ENCODE measurements at places on chromosomes 7 and 10. TPM values are rescaled to one million over a fixed set of nuclear protein-coding genes. Genes with fewer than 3 reads are reported as not detected.

ALKBH4 gene
- 14.0 TPM for total RNA-seq

GRCh38 chr7:69364813-69365643 lies 233.2 kb upstream of the AUTS2 start:
- H3K27me3 ChIP-seq: no peaks in the 10 kb centered on the region
- H3K4me3 ChIP-seq: no peak overlapping the region
- H3K4me1 ChIP-seq: no peaks in the 10 kb centered on the region
- DNase-seq: no peak
- H3K27ac ChIP-seq: no peak overlapping the region
- H3K36me3 ChIP-seq: no peaks in the 10 kb centered on the region

ANKRD30A gene
- not detected for total RNA-seq

DNA sequence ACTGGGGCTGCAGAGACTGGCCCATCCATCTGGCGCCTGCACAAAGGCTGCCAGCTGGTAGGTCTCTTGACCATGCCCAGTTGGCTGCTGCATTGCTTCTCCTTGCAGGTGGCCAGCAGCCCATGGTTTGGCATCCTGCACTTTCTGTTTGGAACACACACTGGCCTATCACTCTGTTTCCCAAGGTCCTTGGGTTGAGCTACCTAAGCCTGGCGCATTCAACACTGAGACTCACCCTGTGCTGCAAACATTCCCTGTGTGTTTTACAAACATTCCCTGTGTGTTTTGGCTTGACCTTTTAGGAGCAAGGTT lies 55.5 kb downstream of the TACR2 start:
- H3K27ac ChIP-seq: peak overlapping the region; percentile 24
- H3K27me3 ChIP-seq: no peaks in the 10 kb centered on the region
- peaks cover 49% of the 10 kb centered on the region for H3K4me1 ChIP-seq
- no peak overlapping the region for H3K4me3 ChIP-seq
- DNase-seq: no peak
- H3K36me3 ChIP-seq: peaks cover 17% of the 10 kb centered on the region

- H3K36me3 ChIP-seq: no peaks in the 10 kb centered on the region
- DNase-seq: no peak
Measured at GRCh38 chr10:66176772-66177171, 749.1 kb upstream of the LRRTM3 start.

TRIL gene
- not detected for total RNA-seq

CDH23 gene
- total RNA-seq: 3.7 TPM

NME8 gene
- not detected for total RNA-seq

TUBAL3 gene
- total RNA-seq: not detected

ADAMTS14 gene
- not detected for total RNA-seq

GRCh38 chr10:21495002-21495751 lies 30.3 kb downstream of the SKIDA1 start:
- H3K27ac ChIP-seq: no peak overlapping the region
- H3K36me3 ChIP-seq: peaks cover 2% of the 10 kb centered on the region
- H3K4me1 ChIP-seq: peaks cover 13% of the 10 kb centered on the region

NEURL1 gene
- total RNA-seq: 2.0 TPM

DNA sequence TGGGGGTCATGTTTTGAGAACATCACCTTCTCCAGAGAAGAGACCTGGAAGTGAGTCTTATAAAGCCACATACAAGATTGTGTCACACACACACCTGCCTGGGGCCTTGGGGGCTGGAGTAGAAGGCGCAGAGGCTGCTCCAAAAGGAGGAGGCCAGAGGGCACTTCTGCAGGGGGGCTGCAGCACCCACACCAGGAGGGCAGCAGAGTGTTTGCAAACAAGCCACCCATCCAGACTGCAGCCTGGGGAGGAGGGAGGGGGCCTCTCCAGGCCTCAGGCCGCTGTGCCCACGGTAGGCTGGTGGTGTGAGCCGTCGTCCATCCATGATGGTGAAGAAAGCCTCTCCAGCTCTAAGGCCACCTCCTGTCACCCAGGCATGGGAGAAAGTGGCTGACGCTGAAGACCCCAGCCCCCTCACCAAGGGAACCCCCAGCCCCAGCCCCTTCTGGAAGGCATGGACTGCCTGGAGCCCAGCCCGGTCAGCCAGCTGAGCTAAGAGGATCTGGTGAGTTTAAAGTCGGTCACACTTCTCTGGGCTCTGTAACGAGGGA lies 77.5 kb downstream of the FOXL3 start:
- peaks cover 34% of the 10 kb centered on the region for H3K4me1 ChIP-seq
- H3K27me3 ChIP-seq: no peaks in the 10 kb centered on the region
- DNase-seq: no peak
- no peak overlapping the region for H3K27ac ChIP-seq
- no peaks in the 10 kb centered on the region for H3K36me3 ChIP-seq

DNA sequence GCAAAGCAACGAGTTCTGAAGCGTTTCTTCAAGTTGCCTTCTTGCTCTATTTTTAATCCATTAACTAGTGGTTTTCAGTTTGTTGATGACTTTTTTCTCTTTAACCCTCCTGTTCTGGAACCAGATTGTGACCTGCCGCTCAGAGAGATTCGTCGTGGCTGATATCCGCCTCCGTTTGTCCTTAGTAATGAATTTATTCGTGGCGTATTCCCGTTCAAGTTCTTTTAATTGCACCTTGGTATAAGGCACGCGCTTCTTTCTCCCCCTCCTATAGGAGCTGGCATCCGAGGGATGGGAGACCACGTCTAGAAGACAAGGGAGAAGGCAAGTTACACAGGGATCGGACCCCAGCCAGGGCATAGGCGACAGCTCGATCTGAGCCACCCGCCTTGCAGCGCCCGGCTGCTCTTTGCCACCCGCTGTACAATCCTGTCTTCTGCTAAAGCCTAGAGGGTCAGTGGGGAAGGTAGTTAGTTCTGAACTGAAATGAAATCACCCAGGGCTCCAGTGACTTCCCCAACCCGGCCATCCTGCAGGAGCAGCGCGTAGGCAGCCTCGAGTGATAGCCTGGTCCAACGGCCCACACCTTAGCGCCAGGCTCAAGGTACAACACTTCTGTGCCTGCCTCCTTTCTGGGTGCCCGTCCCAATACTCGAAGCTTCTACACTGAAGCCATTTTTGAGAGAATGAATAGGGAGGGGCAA lies 1.6 kb downstream of the HOXA13 start:
- no peak overlapping the region for H3K4me3 ChIP-seq
- peaks cover 2% of the 10 kb centered on the region for H3K36me3 ChIP-seq
- peaks cover 24% of the 10 kb centered on the region for H3K4me1 ChIP-seq
- H3K27me3 ChIP-seq: peaks cover 85% of the 10 kb centered on the region

LDB1 gene
- 117 TPM for total RNA-seq

GRCh38 chr10:32148864-32149251 lies 92.6 kb upstream of the KIF5B start:
- no peak overlapping the region for H3K4me3 ChIP-seq
- H3K27ac ChIP-seq: no peak overlapping the region
- peaks cover 5% of the 10 kb centered on the region for H3K4me1 ChIP-seq
- H3K27me3 ChIP-seq: no peaks in the 10 kb centered on the region

ODAD2 gene
- not detected for total RNA-seq

- no peaks in the 10 kb centered on the region for H3K36me3 ChIP-seq
- DNase-seq: no peak
- no peak overlapping the region for H3K27ac ChIP-seq
Measured at GRCh38 chr7:117202511-117202910, 120.3 kb downstream of the WNT2 start.

DNA sequence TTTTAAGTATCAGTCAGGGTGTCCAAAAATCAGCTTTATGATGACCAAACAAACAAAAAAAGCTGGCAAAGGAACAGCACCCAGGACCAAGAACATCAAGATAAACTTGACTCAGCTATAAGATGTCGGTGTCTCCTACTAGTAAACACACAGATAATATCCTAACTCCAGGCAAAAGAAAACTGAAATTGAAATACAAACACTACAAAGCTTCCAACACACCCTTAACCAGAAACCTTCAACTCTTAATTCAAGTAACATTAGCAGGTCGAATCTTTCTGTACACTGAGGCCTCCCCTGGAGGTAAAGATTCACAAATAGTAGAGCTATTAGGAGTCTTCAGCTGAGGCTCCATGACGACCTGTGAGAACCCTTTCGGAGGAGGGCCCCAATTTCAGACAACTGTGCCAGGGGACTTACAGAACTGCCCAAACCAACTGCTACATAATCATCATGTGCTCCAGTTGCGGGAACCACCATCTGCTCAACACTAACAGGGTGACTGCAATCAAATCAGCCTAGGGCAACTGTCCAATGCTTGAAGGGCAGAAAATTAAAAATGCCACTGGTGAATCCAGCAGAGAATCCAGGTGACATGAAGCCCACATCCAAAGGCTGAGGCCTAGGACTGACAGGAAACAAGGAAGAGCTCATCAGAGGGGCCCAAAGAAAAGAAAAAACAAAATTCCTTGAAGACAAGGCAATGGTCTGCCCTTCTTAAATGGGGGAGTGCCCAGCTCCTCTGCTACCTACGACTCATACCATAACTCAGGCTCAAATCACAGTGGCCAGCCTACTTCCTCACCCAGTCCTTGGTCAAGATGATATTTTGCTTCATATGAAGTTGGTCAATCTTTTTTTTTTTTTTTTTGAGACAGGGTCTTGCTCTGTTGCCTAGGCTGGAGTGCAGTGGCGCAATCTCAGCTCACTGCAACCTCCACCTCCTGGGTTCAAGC lies 20.0 kb downstream of the XPNPEP1 start:
- no peak overlapping the region for H3K4me3 ChIP-seq
- H3K27me3 ChIP-seq: no peaks in the 10 kb centered on the region
- H3K4me1 ChIP-seq: peaks cover 32% of the 10 kb centered on the region
- H3K36me3 ChIP-seq: peaks cover 76% of the 10 kb centered on the region
- no peak for DNase-seq

TMEM270 gene
- total RNA-seq: not detected

DNA sequence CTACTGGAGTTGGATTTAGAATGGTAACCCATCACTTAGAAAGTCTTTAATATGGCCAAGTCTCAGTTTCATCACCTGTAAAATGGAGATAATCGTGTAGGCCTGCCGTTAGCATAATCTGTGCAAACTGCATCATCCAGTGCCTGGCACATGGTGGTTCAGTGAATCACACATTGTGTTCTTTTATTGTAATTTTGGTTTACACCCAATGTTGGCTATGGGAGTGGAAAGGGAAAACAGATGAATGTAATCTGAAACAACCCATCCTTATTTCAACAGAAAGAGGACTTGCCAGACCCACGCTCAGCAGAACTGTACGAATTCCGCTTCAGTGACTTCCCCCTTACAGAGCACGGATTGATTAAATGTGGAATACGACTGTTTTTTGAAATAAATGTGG lies 27.5 kb downstream of the PDE6C start:
- no peak overlapping the region for H3K4me3 ChIP-seq
- no peak for DNase-seq
- no peaks in the 10 kb centered on the region for H3K4me1 ChIP-seq
- H3K27ac ChIP-seq: no peak overlapping the region

DNA sequence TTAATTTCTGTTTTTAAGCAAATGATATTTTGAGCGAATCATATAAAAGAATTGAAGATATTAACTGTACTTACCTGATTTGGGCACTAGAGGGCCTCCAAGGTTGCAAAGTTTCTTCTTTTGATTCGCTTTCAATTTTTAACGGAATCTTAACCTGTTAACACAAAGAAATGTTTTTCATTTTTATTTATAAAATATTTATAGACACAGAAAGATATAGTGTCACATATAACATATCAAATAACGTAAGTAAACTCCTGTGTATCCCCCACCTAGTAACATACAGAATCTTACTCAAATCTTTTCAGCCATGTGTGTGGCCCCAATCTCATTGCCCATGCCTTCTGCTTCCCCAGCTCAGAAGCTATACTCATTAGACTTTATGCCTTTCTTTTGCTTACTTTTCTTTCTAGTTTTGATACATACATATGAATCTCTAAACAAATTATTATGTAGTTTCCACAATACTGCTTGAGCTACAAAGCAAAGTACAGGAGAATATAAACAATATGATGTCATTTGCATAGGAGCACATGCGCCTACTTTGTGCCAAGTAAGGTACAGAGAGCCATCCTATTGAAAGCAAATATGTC lies 49.5 kb upstream of the ZPBP start:
- peak overlapping the region; percentile 78 for H3K27ac ChIP-seq
- peaks cover 7% of the 10 kb centered on the region for H3K27me3 ChIP-seq
- H3K36me3 ChIP-seq: peaks cover 2% of the 10 kb centered on the region
- H3K4me1 ChIP-seq: peaks cover 33% of the 10 kb centered on the region
- peak overlapping the region; percentile 74 for H3K4me3 ChIP-seq

ADAP1 gene
- 29.8 TPM for total RNA-seq

DPYSL4 gene
- total RNA-seq: 5.2 TPM

C7orf25 gene
- total RNA-seq: 8.1 TPM

ZP3 gene
- total RNA-seq: 0.80 TPM

DNA sequence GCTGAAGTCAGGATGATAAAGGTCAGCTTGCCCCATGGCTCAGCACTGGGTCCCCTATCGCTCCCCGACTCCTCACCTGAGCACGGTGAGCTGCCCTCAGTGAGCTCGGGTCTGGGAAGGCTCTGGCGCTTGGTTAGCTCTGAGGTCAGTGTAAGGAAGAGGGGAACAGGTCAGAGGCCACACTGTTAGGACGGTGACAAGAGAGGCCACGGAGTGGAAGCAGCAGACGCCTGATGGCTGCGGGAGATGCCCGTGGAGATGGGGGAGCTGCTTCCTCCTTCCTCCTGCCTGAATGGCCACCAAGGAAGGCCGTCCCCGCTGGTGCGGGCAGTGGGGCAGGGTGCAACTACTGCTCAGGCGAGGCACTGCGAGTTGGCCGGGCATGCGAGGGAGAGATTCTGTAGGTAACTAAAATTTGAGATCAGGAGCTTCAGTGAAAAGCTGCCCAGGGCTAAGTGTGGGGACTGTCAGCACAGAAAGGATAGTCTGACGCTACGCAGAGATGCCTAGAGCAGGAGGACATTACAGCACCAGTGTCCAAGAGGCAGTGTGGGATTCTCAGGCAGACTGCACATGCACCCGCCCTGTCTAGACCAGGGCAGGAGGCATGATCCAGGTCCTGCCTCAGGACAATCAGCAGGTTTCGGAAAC lies 231.3 kb upstream of the GRB10 start:
- no peak overlapping the region for H3K27ac ChIP-seq
- no peak overlapping the region for H3K4me3 ChIP-seq
- no peaks in the 10 kb centered on the region for H3K27me3 ChIP-seq
- H3K36me3 ChIP-seq: no peaks in the 10 kb centered on the region
- H3K4me1 ChIP-seq: peaks cover 4% of the 10 kb centered on the region

DNA sequence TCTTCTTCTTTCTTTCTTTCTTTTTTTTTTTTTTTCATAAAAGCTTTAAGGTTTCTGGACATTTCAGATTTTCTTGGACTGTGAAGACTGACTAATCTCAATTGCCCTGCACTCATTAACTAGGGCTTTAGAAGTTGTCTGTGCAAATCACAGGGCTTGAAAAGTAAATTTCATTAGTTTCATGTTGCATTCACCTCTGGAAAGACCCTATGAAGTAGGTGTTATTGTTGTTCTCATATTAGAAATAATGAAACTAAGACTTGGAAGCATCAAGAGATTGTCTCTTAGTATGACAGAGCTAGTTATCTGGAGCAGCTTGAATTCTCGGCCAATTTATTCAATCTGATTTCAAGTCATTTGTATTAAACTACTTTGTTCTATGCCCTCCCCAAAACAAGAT lies 28.2 kb upstream of the SEMA3D start:
- no peak for DNase-seq
- H3K36me3 ChIP-seq: no peaks in the 10 kb centered on the region
- no peak overlapping the region for H3K4me3 ChIP-seq
- no peaks in the 10 kb centered on the region for H3K27me3 ChIP-seq

All from activated naive CD8-positive, alpha-beta T cell treated with anti-CD3 and anti-CD28 coated beads, Interleukin-2, amount 10 ng/mL, durations not matched to agents 7 days and 5 days (primary cell).